Islet precursor cell (in vitro differentiated cells): ENCODE measurements at places on chromosomes 7 and 10.
A peak's percentile ranks its signal among the peaks of the same experiment; 100 is the strongest.

- DNase-seq: no peak
Measured at GRCh38 chr10:24494777-24495176, 228.9 kb downstream of the ARHGAP21 start.

- DNase-seq: peak; percentile 71
Measured at GRCh38 chr10:101778781-101779543, 3.0 kb upstream of the FGF8 start.

GRCh38 chr7:68133045-68133444 is 1136.4 kb downstream of the TYW1 start:
- no peak for DNase-seq

DNA sequence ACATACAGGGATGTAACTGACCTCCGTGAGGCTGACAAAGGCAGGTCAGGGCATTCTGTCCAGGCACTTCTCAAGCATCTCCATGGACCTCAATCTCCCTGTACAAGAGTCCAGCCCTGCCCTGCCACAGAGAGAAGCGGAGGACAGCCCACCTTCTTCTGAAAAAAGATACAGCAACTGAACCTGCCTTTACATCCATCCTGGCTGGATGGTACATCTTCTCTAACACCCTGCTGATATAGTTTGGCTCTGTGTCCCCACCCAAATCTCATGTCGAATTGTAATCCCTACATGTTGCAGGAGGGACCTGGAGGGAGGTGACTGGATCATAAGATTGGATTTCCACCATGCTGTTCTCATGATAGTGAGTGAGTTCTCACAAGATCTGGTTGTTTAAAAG is 40.5 kb upstream of the KCNMA1 start:
- DNase-seq: no peak

DNA sequence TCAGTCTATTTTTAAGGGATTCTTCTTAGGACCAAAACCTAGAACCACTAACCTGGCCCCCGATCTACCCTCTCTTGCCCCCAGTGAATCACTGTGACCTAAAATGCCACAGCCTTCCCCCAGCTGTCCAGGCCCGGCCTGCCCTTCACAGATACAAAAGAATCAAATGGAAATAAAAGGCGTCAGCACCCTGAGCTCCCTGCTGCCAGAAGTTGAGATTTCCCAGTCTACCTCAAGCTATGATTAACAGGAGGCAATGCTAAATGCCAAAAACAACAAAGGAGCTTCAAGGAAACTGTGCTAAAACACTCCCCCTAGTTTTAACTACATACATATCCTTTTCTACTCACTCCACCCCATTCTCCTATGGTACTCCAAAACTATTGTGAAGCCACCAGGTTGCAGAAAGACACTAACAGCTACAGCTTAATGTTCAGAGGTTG is 67.8 kb downstream of the GSAP start:
- DNase-seq: peak; percentile 59

DNA sequence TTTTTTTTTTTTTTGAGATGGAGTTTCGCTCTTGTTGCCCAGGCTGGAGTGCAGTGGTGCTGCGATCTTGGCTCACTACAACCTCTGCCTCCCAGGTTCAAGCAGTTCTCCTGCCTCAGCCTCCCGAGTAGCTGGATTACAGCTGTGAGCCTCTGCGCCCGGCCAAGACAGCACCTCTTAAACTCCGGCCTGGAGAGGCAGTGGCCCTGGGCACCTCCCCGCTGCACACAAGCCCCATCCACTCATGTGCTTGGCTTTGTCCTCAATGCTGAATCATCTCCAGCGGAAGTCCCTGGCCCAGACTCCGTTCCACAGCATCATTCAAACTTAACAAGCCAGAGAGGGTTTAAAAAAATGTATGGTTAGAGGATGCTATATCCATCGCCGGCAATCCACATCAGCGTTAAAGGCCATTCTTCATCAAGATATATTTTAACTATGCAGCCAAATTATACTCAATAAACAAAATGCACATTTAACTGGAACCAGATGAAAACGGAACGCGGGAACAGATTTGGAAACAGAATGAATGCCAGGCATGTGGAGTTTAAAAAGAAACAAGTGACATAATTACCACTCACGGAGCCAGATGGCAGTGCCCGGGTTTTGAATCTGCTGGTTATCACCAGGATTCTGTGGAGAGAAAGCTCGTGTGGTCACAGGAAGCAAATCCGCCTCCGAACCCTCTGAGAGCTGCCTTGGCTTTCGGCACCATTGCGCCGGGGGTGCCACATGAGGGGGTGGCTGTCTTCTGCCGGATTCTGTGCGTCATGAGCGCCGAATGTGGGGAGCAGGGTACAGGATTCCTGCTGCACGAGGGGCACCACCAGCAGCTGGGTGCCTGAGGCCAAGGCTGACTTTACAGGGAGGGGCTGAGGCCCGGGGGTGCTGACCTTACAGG is 45.6 kb upstream of the CFAP46 start:
- DNase-seq: peak; percentile 69

- peak; percentile 60 for DNase-seq
Measured at GRCh38 chr10:11742009-11742778, at the start of gene ECHDC3. Gene ECHDC3 (plus strand): TSS chr10:11742382. CDS start chr10:11742577, 195 bp downstream.

- DNase-seq: peak; percentile 92
Measured at GRCh38 chr10:4825868-4826791, at the start of gene AKR1E2. Gene AKR1E2 (plus strand): TSS chr10:4826207. CDS start chr10:4826325, 118 bp downstream.

- DNase-seq: no peak
Measured at GRCh38 chr10:24701447-24701846, 22.2 kb downstream of the ARHGAP21 start.

DNA sequence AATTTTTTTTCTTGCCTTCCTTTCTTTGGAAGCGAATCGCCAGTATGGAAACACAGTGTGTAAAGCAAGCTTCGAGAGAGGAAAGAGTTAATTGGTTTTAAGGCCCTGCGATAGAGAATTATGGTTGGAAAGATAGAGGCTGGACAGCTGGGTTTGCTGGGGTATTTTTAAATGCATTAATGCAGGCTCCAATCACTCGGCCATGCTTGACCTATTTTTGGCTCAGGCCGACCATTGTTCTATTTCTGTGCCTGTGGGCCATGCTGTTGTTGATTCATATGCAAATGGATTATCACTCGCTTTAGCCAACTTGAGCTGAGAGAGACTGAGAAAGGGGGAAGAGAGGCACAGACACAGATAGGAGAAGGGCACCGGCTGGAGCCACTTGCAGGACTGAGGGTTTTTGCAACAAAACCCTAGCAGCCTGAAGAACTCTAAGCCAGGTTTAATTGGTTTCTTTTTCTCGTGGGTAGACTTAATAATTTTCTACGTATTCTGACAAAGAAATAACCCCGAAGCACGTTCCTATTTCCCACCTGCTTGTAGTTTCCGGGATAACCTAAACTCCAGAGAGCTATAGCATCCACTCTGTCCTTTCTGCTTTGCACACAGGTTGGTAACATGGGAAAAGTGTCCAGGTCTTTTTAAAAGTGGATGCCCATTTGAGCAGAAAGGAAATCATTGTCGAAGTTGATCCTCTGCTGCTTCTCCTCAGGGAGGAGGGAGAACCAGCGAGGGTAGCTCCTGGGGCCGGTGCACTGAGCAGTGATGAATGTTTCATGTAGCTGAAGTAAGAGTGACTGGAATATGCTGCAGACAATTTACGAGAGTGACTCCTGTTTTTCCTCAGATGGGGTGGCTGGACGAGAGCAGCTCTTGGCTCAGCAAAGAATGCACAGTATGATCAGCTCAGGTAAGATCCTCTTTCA is at the start of gene HDAC9:
Gene HDAC9, plus strand, starts transcription at position 338 of the 929 bp plus-strand sequence. Its CDS starts 554 bp downstream, at position 892.
- peak; percentile 74 for DNase-seq

DNA sequence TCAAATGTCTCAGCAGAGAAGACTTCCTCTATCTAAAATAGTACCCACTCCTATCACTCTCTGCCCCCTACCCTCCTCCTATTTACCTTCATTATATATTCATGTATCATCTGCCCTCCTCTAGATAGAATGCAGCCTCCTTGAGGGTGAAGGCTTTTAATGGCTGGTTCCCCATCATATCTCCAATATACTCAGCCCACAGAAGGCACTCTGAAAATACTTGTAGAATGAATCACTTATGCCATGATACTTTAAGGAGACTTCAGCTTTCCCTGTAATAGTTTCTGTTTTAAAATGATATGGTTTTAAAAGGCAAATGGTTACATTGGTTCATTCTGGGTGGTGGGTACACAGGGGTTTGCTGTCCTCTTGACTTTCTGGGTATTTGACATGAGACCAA is 25.3 kb downstream of the GFRA1 start:
- no peak for DNase-seq

- no peak for DNase-seq
Measured at GRCh38 chr7:132480534-132480933, 95.7 kb downstream of the PLXNA4 start.

DNA sequence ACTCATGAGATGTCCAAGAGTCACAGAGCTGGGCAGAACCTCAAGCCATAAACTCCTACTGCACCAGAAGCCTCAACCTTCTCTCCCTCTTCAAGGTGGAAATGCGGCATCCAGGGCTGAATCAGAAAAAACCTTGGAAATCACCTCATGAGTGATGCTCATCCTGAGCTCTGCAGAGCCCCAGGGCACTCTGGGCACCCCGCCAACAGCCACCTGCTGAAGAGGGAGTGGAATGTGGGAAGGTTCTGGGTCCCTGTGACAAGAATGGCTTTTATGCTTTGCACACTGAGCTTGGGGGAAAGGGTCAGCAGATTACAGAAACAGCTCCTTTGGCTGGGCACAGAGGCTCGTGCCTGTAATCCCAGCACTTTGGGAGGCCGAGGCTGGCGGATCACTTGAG is 18.8 kb downstream of the NUDT1 start:
- DNase-seq: no peak

GRCh38 chr10:126022841-126023240 is 126.5 kb downstream of the FANK1 start:
- no peak for DNase-seq

GRCh38 chr7:144975882-144976281 is 140.0 kb upstream of the TPK1 start:
- no peak for DNase-seq

DNA sequence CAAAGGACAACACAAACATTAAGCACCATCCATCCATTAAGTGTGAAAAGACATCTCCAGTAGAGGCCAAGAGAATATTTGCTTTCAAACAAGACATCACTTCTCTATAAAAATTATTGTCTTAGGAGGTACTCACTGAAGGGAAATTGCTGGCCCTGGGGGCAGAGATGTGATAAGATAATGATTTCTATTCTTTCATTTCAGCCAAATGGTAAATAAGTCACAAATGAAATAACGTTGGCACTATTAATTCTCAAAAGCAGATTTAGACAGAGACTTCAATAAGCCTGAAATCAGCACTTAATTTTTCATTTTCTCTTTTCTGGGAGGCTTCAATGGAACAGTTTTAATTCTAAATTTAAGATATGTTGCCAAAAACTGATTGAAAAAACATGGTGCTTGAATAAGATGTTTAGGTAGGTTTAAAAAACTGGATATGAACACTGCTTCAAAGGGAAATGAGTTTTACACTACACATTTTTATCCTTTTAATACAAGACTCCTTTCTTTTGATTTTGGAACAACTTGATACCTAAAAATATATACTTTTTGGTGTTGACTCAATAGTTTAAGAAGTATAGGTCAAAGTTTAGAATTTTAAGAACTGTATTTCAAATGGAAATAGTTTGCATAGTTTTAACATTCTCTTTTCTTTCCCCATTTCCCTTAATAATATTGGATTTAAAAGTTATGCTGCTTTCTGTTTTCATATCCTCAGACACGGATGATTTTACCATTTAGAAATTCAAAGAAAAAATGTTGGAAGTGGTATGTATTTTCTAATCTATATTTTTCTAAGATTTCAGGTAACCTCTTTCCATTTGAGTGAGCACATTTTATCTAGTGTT is 204.0 kb downstream of the AHR start:
- DNase-seq: no peak

GRCh38 chr7:128456255-128456725 is 612 bp downstream of the HILPDA start:
- no peak for DNase-seq

- DNase-seq: no peak
Measured at GRCh38 chr10:64103750-64104470, 582.7 kb downstream of the REEP3 start.

GRCh38 chr7:73429622-73430505 is 3.7 kb upstream of the FZD9 start:
- DNase-seq: no peak

GRCh38 chr10:95767884-95768556 is 12.1 kb downstream of the ENTPD1 start:
- no peak for DNase-seq

- no peak for DNase-seq
Measured at GRCh38 chr7:101370836-101371235, 8.2 kb downstream of the COL26A1 start.

DNA sequence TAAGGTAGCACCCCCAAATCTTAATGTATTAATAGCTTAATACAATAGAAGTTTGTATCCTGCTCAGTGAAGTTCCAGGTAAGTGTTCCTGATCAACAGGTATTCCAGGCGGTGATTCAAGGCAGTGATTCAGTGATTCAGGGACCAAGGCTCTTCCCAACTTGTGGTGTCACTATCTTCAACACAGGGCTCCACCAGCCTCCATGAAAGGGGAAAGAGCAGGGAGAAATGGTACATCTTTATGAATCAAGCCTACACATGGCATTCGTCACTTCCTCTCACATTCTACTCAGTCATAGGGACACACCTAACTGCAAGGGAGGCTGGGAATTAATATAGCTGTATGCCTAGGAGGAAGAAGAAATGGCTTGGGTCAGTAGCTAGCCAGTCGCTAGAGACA is 5.1 kb downstream of the GOLGA7B start:
- DNase-seq: no peak

DNA sequence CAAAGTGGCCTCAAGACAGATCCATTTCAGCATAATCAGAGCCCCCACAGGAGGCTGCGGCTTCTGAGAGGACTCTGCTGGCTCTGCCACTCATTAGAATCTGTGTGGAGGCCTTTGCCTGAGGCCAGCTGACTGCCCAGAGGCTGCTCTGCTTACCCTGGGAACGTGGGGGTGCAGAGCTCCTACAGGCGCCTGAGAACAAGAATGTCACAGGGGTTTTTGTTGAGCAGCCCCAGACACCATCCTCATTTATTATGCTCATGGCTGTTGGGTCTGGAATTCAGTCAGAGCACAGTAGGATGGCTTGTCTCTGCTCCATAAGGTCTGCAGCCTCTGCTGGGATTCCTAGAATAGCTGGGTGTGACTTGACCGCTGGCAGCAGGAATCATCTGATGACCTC is 101.8 kb upstream of the GDF10 start:
- peak; percentile 81 for DNase-seq

DNA sequence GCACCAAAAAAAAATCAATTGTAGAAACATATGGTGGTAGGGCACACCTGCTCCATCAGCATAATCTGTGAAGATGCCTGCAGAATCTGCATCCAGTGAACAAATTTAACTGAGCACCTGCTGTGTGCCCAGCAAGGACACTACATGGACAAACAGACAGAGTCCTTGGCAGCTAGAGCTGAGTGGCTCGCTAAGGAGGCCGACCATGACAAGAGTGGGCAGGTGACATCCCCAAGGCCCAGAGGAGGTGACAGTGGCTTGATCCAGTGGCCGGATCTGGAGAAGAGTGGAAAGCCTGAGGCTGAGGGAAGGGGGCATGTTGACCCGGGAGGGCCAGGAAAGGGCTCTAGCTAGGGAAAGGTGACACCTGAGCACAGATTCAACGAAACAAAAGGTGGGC is 68.1 kb downstream of the MAD1L1 start:
- peak; percentile 32 for DNase-seq
